ENCODE measurements at places on chromosomes 5 and 9.

- peak; percentile 35 for DNase-seq
Observed at GRCh38 chr5:174935854-174936474, 211.6 kb downstream of the MSX2 start.

DNA sequence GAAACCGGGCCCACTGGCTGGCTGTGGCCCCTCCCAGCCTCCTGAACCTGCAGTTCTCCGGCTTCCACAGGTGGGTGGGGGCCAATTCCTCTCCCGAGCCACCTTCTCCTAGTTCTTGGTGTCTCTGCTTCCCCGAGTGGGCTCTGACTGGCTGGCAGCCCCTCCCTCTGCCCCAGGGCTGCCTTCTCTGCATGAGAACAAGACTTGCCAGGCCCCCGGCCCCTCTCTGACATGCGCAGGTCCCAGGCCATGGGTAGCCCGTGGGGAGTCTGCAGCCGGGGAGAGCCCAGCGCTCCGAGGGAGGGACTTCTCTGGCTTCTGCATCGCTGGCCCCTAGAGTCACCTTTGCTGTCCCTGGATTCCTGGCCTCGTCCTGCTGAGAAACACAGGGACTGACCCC, 421.7 kb downstream of the IRX2 start:
- no peak for DNase-seq

- DNase-seq, result no peak
Observed at GRCh38 chr5:96687812-96688453, 25.8 kb downstream of the CAST start.

- no peak for DNase-seq
Observed at GRCh38 chr9:70835323-70835722, 286.1 kb downstream of the TRPM3 start.

DNA sequence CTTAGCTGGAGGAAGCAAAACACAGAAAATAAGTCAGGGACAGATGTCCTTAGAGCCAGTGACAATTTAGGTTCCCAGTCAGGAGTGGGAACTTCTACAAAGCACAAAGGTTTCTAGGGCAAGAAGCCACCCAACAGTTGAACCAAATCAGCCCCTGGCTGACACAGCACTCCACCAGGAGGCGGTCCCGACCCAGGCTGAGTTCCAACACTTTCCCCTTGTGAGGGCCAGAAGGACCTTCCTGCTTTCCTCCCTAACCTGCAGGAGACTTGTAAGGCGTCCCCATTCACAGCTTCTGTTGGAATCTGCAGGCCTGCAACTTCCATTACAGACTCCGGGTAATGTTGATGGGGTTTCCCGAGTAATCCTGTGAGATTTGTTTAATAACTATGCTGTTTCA, 416.4 kb upstream of the IRX1 start:
- DNase-seq, result no peak

DNA sequence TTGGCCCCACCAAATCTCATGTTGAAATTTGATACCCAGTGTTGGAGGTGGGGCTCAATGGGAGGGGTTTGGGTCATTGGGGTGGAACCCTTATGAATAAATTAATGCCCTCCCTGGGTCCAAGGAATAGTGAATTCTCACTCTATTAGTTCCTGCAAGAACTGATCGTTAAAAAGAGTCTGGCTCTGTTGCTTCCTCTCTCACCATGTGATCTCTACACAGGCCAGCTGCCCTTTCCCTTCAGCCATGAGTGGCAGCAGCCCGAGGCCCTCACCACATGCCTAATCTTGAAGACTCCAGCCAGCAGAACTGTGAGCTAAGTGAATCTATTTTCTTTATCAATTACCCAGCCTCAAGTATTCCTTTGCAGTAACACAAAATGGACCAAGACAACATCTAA, 106.0 kb downstream of the CAAP1 start:
- DNase-seq, result no peak

All from memory B cell (primary cell).